AG09319 (cell line): ENCODE measurements at places on chromosomes 3 and 15.

GRCh38 chr3:104598848-104599511 lies 767.7 kb upstream of the ALCAM start:
- DNase-seq = no peak

GRCh38 chr3:61111825-61112224 lies 139.4 kb downstream of the FHIT start:
- no peak for DNase-seq

- no peak for DNase-seq
These were observed 204.1 kb downstream of the THRB start for GRCh38 chr3:24290596-24290995.

- no peak for DNase-seq
These were observed 6.3 kb downstream of the DUOXA1 start for GRCh38 chr15:45123397-45123796.

- no peak for DNase-seq
These were observed 100.1 kb upstream of the CHD2 start for GRCh38 chr15:92800013-92800412.

DNA sequence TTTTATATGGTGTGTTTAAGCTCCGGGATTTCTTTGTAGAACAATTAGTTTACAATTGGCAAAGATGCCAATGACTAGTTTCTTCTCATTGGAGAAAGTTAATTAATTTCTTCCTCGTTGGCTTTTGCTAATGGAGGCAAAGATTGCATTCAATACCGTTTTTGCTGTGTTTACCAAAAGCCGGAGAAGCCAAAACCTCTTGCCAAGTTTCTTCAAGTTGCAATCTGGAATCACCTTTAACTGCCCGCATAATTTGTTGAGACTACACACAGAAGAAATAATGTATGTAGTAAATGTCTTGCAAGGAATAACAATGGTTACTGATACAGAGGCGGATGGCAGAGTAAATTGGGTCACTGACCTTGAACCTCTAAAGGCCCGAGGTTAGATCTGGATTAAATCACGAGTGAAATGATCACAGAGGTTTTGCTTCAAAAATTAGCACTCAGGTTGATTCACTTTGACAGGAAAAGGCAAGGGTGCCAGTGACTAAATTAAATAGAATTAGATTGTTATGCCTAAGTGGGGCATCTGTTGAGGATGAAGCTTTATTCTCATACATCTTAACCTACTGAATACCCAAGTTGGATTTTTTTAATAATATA lies 732.1 kb upstream of the NR2F2 start:
- no peak for DNase-seq

DNA sequence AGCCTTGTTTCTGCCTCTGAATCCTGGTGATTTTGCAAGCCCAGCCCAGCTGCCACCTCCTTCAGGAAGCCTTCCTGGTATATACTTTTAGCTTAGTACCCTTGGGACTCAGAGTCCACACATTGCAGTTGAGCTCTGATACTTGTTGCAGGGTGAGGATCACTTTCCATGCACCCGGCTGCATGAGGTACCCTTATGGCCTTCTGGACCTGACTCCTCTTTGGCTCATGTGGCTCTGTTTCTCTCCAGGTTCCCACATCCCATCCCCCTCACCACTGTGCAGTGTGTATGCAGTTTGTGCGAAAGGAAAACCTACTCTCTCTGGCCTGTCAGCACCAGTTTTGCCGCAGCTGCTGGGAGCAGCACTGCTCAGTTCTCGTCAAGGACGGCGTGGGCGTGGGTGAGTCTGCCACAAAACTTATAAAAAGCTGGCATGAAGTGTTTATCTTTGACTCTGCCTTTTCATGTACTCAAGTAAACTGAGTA lies 23.1 kb upstream of the P4HTM start:
- DNase-seq = no peak

DNA sequence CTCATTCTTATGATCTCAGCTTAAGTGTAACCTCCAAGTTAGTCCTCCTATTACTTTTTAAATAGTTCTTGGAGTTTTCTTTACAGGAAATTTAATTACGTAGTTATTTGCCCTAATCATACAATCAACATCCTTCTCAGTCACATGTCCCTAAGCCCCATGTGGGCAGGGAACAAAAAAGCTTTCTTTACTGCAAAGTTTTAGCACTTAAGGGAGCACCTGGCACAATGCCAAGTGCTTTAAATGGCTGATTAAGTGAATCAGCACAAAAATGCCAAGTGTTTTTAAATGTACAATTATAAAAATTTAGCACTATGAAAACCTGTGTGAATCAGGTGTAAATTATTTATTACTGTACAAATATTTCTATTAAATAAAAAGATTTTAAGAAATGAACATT lies 445.3 kb downstream of the C3orf38 start:
- no peak for DNase-seq

- DNase-seq = no peak
These were observed 27.7 kb downstream of the ABTB1 start for GRCh38 chr3:127700406-127700805.

GRCh38 chr15:50075319-50075718 lies 43.7 kb downstream of the ATP8B4 start:
- DNase-seq = no peak

DNA sequence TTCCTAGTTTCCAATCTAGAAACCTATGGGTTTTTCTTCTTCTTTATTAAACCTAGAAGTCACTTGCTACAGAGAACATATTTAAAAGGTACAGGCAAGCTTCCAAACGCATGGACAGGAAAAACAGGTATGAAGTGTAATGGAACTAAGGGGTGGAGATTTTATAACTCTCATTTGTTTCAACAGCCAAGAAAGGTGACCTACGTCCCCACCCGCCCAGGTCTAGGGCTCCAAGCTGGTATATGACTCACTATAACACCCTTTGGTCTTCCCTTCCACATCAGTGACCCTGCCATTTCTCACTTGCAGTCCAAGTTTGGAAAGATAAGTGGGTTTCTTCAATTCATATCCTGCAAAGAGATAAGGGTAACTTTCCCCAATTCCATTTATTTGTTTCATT lies 6.0 kb upstream of the LIPH start:
- no peak for DNase-seq

- no peak for DNase-seq
These were observed 213.2 kb upstream of the NR2E3 start for GRCh38 chr15:71597126-71597525.

- no peak for DNase-seq
These were observed 14.0 kb upstream of the PLA2G4E start for GRCh38 chr15:42034628-42035434.

GRCh38 chr15:32998182-32998581 lies 196.3 kb downstream of the FMN1 start:
- no peak for DNase-seq

GRCh38 chr15:45827766-45828165 lies 192.9 kb downstream of the SQOR start:
- DNase-seq = no peak

GRCh38 chr3:77072232-77072631 lies 32.3 kb downstream of the ROBO2 start:
- no peak for DNase-seq
